Stimulated activated CD4-positive, alpha-beta T cell treated with anti-CD3 and anti-CD28 coated beads, Interleukin-4, amount 100 ng/mL, for 4 hours (primary cell): ENCODE measurements at places on chromosomes 16 and 17.

DNA sequence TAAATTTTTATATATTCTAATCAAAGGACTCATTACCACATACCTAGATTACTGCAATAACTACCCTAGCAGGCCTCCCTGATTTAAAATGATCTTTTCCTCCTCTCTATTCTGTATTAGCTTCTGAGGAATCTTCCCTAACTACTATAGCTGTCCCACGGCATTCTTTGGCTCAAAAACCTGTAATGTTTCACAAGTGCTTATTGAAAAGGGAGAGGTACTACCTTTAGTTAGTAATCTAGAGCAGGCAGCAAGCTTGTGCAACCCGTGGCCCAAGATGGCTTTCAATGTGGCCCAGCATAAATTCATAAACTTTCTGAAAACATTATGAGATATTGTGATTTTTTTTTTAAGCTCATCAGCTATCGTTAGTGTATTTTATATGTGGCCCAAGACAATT lies 71.0 kb upstream of the CORO6 start:
- no peak for DNase-seq

- no peak for DNase-seq
These were observed 9.9 kb downstream of the SLC5A11 start for GRCh38 chr16:24855678-24856077.

DNA sequence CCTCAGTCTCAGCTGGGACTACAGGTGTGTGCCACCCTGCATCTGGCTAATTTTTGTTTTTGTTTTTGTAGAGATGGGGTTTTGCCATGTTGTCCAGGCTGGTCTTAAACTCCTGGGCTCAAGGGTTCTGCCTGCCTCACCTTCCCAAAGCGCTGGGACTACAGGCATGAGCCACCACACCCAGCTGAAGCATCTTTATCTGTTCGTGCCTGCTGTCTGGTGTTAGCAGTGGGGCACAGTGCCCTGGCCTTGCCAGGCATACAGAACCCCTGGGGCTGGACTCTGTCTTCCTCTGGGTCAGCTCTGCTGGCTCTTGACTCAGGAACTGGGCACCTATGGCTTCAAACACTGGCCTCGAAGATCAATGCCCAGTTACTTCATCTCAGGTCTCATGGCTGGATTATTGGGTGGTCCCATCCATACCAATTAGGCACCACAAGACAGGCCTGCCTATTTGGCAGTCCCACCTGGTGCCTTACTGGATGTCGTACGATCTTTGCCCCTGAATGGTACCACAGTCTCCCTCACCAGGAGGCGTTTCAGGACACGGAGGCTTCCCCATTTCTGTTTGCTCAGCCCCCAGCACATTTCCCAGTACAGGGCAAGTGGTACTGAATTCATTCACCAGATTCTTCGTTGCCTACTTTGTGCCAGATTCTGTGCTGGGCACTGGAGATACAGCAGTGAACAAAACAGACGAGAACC lies 99.3 kb downstream of the RAB11FIP4 start:
- no peak for DNase-seq

DNA sequence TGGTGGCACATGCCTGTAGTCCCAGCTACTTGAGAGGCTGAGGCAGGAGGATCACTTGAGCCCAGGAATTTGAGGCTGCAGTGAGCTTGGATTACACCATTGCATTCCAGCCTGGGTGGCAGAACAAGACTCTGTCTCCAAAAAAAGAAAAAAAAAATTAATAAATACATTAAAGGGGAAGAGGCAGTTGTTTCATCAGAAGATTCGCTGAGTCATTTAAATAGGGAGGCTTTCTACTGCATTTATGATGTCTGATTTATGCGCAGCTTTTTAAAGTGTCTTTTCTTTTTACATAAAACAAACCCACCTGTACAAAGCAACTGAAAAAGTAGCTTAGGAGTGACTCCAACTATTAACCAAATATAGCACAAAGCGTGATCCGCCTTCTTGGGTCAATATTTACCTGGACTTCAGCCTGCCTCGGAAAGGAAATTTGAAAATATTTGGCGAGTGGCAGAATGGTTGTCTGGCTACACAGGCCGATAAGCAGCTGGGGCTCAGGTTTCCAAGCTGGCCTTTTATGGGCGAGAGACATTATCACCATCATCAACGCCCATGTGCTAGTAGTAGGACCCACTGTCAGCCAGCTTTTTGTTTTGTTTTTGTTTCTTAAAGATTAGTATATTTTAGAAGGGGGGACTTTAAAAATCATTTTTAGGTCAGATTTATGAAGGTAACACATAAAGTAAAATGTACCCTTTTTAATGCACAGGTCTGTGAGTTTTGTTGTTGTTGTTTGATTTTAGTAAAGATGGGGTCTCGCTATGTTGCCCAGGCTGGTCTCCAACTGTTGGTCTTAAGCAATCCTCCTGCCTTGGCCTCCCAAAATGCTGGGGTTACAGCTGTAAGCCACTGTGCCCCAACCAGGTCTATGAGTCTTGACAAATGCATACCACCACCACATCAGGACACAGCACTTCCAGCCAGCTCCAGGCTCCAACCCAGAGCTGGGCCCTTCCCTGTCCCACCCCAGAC lies 42.5 kb upstream of the RASD1 start:
- DNase-seq: no peak

- DNase-seq: no peak
These were observed 2.3 kb upstream of the PGS1 start for GRCh38 chr17:78376161-78376560.

- DNase-seq: no peak
These were observed 21.1 kb downstream of the RAB40B start for GRCh38 chr17:82677353-82677925.

GRCh38 chr17:55484575-55484974 lies 26.7 kb downstream of the SMIM36 start:
- no peak for DNase-seq

DNA sequence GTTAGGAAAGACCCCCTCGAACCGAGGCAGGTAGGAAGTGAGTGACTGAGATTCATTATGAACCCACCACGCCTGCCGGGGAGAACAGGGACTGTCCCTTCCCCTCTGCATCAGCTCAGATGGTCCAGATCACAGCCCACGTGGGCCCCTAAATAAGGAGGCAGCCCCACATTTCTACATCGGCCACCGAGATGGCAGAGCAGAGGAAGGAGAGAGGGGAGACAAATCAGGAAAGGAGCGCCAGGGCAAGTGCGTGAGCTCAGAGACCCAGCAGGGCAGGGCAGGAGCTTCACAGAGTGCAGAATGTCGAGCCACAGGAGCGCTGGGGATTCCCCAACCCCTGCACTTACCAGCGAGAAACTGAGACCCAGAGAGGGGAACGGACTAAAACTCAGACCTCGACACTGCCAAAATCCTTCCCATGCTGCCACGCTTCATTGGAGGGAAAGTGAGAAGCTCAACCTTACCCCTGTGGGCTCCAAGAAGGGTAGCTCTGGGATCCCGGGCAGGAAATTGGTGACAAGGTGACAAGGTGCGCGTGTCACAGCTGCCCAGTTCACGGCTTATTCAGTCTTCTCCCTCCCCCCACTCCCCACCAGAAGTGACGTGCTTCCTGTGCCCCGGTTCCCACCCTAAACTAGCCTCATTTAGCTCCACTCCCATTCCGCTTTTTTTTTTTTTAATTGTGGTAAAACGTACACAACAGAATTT lies at the start of gene ICAM2:
Gene ICAM2 (minus strand): TSS at position 578 of the 711 bp plus-strand sequence. CDS start 13,942 bp downstream, outside the sequence.
- DNase-seq: peak; percentile 72

DNA sequence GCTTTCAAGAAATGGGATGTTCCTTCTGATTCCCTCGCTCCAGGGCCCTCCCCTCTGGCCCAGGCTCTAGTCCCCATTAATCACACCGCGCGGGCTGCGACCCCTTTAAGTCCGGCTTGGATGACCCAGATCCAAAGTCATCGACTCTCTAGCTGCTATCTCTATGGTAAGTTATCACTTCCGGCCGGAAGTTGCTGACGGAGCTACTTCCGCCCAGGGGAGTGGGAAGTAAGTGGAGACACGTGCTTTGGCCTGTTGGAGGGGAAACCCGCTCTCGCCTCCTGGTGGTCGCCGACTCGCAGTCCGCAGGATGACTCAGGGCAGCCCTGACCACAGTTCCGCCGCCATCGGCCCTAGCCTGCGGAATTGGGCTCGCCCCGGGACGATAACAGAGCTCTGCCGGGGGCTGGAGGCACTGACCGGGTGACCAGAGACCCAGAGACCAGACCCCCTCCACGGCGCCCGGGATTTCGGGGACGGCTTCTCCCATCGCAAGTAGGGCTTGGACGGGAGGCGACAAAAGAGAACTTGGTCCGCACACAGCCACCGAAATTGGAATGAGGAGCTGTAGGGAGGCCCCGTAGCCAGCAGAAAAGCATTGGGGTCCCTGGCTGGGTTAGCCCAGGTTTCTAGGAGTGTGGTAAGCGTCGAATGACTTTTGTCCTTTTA lies 52.2 kb upstream of the SEC14L1 start:
- DNase-seq: peak; percentile 76

GRCh38 chr17:21210411-21211076 lies 3.4 kb downstream of the TMEM11 start:
- no peak for DNase-seq

GRCh38 chr17:58643147-58643546 lies 48.7 kb downstream of the TEX14 start:
- DNase-seq: no peak

DNA sequence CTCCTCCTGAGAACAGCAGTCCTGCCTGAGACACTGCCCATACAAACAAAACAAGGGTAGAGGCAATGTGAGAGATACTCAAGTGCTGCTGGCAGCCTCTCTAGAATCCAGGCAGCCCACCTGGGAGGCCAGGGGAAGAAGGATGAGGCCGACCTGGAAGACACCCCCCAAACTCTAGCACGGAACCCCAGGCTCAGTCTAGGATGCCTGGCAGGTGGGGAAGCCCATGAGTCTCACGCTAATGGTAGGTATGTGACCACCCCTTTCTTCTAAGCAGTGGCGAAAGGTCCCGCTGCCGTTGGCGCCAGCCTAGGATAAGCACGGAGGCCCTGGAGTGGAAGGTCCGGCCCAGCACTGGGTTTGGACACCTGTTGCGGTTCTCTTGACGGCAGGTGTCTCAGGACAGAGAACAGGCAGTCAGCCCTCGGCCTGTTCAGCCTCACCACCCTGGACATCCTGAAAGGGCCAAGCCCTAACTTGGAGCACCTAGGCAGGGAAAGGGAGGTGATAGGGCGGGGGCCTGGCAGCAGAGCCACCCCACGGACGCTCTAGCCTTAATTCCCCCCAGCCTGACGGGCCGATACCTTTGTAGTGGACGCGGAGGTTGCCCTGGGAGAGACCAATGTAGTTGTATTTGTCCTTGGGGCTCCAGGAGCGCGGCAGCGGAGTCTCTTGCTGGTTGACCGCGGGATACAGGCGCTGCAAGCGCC lies 487 bp downstream of the RANBP10 start:
- DNase-seq: no peak

DNA sequence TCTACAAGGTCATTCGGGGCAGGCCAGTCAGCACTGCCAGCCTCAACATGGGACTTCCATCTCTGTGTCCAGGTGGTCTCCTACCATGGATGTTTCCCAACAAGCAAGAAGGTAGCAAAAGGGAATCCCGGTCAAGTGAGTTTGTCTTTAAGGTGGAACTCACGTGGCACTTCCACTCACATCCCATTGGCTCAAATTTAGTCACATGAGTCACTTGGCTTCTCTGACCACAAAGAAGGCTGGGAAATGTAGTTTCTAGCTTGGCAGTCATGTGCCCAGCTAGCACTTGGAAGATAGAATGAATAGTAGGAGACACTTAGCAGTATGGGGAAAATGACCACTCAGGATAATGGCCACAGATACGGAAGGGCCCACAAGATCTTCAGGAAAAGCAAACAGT lies 106.6 kb downstream of the AIPL1 start:
- no peak for DNase-seq

GRCh38 chr16:264440-264951 lies 11.2 kb downstream of the RGS11 start:
- no peak for DNase-seq

GRCh38 chr17:19023209-19023999 lies 18.8 kb upstream of the FAM83G start:
- no peak for DNase-seq

- no peak for DNase-seq
These were observed 78.8 kb upstream of the DOC2B start for GRCh38 chr17:260031-260791.

DNA sequence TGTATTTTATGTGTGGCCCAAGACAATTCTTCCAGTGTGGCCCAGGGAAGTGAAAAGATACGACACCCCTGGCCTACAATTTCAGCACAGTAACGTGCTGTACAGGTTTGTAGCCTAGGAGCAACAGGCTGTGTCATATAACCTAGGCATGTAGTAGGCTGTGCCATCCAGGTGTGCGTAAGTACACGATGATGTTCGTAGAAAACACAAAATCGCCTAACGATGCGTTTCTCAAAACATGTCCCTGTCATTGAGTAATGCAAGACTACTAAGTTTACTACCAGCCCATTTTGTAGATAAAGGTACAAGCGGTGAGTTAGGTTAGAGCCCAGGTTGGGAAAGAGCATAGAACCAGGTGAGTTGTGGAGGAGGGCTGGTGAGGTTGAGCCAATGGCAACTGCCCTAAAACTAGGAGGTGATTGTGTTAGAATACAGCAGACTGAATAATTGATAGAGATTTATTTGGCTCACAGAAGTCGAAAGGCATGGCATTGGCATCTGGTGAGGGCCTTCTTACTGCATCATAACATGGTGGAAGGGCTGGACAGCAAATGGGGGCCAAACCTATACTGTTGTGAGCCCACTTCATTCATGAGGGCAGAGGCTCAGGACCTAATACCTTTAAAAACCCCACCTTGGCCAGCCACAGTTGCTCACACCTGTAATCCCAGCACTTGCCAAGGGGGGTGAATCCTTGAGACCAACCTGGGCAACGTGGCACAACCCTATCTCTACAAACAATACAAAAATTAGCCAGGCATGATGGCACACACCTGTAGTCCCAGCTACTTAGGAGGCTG lies 4.2 kb downstream of the EIF1 start:
- DNase-seq: no peak

DNA sequence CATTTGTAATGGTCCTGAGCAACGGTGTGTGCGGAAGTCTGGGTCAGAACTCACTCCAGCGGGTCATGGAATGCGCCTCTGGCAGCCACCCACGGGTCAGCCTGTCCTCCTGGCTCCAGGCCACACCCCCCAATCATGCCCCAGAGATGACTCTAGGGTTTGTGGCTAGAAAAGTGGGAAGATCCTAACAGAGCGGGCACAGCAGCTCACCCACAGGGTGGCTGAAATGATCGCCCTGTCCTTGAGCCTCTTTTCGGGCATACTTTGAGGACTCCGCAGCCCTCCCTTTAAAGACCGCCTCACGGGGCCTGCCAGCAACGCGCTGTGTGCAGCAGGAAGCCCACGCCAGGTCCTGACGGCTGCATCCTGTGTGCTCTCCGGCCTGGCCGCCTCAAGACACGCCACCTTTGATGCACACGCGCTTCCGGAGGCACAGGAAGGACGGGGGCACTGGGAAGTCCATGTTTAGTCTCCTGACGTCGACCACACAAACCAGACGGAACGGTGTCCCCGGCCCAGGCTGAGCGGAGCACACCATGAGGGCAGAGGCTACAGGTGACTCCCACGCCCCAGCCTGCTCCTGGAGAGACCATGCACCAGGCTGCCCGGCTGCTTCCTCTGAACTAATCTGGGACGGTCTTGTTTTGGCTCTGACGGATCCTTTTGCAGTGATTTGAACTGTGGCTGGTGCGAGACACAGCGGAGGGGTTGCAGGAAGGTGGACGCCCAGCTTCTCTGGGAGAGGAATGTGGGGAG lies 92.9 kb downstream of the TBC1D16 start:
- no peak for DNase-seq
